Bronchial epithelial cell (primary cell): ENCODE measurements at places on chromosomes 1 and 21. TPM values are rescaled to one million over a fixed set of nuclear protein-coding genes. Genes with fewer than 3 reads are reported as not detected.

ILDR2 gene
- not detected in 2 replicates for total RNA-seq

UBXN11 gene
- 2.6 and 3.1 TPM in 2 replicates for total RNA-seq

CDK18 gene
- total RNA-seq: 1.8 and 2.2 TPM in 2 replicates

AHCYL1 gene
- total RNA-seq: 31.6 and 75.1 TPM in 2 replicates

CEP350 gene
- 31.1 and 39.6 TPM in 2 replicates for total RNA-seq

RAB7B gene
- 2.9 and 4.9 TPM in 2 replicates for total RNA-seq

TBX19 gene
- 0.51 and 0.79 TPM in 2 replicates for total RNA-seq

NBPF20 gene
- total RNA-seq: 2.1 and 3.2 TPM in 2 replicates

SLC2A5 gene
- total RNA-seq: under 0.01 and 0.26 TPM in 2 replicates

SFN gene
- 465 and 1,125 TPM in 2 replicates for total RNA-seq

HNRNPCL1 gene
- not detected in 2 replicates for total RNA-seq

HRNR gene
- total RNA-seq: under 0.01 and 0.26 TPM in 2 replicates

DNAH14 gene
- 10.5 and 11.9 TPM in 2 replicates for total RNA-seq

CA14 gene
- not detected in 2 replicates for total RNA-seq

RGS21 gene
- total RNA-seq: not detected in 2 replicates

A3GALT2 gene
- not detected in 2 replicates for total RNA-seq

FOXD2 gene
- under 0.01 TPM in 1 of 2 replicates, not detected in the other for total RNA-seq

CLDN14 gene
- total RNA-seq: not detected in 2 replicates

TNNT2 gene
- 0.26 and 2.0 TPM in 2 replicates for total RNA-seq

ITLN2 gene
- total RNA-seq: 0.26 TPM in 1 of 2 replicates, not detected in the other

ZSWIM5 gene
- total RNA-seq: under 0.01 TPM in 2 replicates

CYP4X1 gene
- under 0.01 and 0.13 TPM in 2 replicates for total RNA-seq

LY9 gene
- total RNA-seq: under 0.01 TPM in 1 of 2 replicates, not detected in the other

ZNF593OS gene
- not detected in 2 replicates for total RNA-seq

FCGR1A gene
- not detected in 2 replicates for total RNA-seq

ZNF593 gene
- 53.0 and 66.9 TPM in 2 replicates for total RNA-seq

NTNG1 gene
- total RNA-seq: 2.4 and 5.4 TPM in 2 replicates

FCRL3 gene
- not detected in 2 replicates for total RNA-seq

SPRR2B gene
- not detected in 2 replicates for total RNA-seq

KRTAP10-5 gene
- not detected in 2 replicates for total RNA-seq

CR1L gene
- total RNA-seq: not detected in 2 replicates
